ENCODE measurements at places on chromosomes 5 and 9.
A peak's percentile ranks its signal among the peaks of the same experiment; 100 is the strongest.

DNA sequence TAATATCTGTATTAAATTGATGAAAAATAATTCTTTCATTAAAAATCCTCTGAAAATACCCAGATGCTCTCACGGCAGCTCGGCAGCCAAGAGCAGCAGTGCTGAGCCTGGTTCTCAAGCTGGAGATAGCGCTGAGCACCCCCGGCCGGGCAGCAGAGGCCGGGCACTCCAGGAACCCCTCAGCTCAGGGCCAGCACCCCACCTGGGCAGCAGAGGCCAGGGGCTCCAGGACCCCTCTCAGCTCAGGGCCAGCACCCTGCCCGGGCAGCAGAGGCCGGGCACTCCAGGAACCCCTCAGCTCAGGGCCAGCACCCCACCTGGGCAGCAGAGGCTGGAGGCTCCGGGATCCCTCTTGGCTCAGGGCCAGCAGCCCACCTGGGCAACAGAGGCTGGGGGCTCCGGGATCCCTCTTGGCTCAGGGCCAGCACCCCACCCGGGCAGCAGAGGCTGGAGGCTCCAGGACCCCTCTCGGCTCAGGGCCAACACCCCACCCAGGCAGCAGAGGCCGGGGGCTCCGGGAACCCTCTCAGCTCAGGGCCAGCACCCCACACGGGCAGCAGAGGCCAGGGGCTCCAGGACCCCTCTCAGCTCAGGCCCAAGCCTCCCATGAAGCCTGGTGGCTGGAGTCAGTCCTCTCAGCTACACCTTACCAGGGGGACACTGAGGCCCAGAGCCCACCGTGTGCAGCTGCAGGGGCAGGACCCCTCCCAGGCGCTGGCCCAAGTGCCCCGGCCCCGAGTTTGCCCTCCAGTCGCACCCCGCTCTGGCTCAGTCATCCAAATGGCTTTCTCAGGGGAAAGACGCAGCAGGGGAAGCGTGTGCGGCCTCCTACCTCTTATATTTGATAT lies 21.7 kb downstream of the CLPTM1L start:
- DNase-seq: no peak

GRCh38 chr5:11143456-11144267 lies 382.6 kb upstream of the DAP start:
- no peak for DNase-seq

GRCh38 chr9:124894035-124894740 lies 32.3 kb downstream of the ARPC5L start:
- no peak for DNase-seq

GRCh38 chr5:9348401-9348996 lies 197.4 kb downstream of the SEMA5A start:
- DNase-seq: peak; percentile 48

DNA sequence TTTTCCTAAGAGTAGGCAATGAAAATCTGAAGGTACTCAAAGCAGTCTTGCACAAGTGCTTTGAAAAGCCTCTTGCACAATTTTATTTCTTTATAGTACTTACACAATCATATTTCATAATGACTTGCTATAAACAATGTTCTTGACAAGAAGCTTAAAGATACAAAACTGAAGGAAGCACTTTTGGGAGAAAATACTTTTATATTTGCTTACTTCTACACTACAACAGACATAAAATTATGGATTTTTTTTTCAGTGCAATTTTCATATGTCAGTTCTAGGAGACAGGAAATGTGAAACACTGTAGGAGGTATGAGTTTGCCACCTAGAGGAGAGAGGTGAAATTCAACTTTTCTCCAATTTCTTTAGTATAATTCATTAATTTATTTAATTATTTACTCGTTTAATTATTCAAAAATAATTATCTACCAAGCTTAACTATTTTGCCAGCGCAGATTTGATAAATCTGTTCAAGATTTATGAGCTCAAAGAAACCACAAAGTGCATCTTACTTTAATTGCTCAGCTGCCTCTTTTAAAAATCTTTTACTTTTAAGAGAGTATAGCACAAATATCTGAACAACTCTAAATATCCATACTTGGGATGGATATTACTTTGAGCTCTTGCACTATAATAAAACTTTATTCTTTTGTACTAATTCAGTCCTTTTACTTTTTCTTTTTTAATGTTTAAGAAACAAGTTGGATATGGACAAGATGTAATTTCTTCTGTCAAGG lies 29.0 kb upstream of the CDKN2B start:
- no peak for DNase-seq

GRCh38 chr5:143192191-143192900 lies 211.1 kb downstream of the NR3C1 start:
- no peak for DNase-seq

DNA sequence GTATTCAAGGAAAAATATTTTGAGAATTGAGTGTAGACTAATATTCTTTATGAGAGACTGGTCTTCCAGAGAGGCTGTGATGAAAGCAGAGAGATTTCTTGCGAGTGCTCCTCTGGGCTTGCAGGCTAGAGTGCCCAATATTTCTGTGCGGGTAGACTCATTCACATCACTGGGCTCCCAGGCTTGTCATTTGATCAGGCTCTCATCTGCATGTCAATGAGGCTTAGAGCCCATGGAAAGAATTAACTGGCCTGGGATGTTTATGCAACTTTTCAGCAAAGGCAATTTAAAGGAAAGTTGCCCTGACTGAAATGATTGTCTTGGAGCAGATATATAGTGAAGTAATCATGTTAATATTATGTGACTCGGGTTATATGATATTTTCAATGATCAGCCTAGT lies 42.3 kb downstream of the SNCAIP start:
- no peak for DNase-seq

GRCh38 chr5:105882956-105883481 lies 1787.7 kb downstream of the EFNA5 start:
- no peak for DNase-seq

DNA sequence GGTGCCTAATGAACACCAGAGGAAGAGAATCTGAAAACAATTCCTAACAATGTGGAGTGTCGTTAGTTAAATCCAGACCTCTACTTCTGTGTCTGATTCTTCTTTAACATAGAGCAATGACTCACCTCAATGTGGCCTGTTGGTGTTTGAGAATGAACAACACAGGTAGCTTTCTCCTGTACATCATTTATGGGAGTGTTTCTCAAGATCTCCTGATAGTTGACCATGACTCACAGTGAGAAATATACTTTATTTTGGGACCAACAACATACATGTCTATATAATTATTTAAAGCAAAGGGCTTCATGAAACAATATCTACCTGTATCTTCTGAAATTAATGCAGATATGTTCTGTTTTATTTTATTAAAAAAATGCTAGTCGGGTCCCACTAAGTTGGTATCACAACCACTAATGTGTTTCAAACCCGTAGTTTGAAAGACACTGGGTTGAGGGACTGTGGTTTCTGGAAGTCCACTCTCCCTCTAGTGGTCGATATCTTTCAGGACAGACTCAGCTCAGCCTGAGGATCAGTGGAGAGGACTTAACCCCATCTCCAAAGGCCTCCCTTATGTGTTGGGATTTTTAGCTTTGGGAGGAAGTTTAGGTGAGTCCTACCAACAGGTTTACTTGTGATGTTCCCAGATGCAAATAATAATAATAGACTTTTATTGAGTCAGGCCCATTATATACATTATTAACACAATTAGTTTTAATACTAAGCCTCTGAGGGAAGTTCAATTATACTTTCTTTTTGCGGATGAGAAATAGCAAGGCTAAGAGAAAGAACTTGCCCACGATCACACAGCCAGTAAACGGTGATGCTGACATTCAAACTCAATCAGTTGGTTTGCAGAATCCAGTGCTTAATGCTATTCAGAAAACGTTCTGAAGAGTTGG lies 70.0 kb upstream of the KLF9 start:
- DNase-seq: peak; percentile 77

DNA sequence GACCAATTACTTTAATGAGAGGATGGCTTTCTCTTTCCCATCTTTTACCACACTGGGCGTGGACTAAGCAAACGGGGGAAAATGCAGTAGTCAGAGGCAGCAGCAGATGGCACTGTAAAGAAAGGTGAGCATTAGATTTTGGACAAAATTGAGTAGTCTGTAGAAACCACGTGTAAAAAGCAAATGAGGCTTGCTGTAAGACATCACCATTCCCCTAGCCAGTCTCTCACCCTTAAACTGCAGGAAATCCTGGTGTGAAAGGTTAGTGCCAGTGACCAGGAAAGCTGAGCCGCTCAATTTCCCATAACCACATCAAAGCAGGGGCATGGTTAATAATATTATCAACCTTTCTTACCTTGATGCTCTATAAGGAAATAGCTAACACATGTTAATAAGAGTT lies 31.8 kb downstream of the SPATA31C2 start:
- DNase-seq: peak; percentile 31

DNA sequence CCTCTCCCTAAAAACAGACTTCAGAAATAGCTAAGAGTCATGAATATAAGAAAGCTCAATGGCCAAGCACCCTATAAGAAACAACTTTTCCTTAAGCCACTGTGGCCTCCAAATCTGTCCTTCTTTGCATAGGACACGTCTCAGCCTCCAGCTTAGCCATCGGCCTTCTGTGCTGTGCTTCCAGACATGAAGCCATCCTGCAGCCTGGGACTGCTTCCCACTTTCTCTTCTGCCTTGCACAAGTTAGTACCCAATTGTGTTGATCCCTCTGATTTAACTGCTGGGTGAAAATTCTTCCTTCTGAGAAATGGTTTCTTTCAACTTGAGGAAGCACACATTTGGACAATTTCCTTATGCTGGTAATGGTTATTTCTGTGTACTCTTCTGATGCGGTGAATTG lies 334.7 kb downstream of the MARCHF11 start:
- DNase-seq: no peak

DNA sequence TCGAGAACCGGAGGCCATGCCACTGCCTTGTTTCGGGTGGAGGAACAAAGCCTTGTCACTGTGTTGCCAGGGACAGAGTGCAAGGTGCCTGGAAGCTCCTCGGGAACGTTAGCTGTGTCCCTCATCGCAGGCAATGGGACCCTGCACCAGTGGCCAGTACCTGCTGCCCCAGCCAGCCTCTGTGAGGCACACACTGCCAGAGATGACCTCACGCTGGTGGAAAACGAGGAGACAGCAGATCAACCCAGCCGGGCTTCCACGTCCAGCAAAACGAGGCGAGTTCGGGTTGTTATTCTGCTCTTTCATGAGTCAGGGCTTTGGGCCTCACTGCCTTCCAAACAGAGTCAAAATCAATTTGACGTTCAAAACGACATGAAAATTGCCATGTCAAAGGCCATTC lies 104.1 kb downstream of the ADAMTS2 start:
- no peak for DNase-seq

GRCh38 chr5:42640835-42641234 lies 115.8 kb upstream of the CCDC152 start:
- DNase-seq: no peak

DNA sequence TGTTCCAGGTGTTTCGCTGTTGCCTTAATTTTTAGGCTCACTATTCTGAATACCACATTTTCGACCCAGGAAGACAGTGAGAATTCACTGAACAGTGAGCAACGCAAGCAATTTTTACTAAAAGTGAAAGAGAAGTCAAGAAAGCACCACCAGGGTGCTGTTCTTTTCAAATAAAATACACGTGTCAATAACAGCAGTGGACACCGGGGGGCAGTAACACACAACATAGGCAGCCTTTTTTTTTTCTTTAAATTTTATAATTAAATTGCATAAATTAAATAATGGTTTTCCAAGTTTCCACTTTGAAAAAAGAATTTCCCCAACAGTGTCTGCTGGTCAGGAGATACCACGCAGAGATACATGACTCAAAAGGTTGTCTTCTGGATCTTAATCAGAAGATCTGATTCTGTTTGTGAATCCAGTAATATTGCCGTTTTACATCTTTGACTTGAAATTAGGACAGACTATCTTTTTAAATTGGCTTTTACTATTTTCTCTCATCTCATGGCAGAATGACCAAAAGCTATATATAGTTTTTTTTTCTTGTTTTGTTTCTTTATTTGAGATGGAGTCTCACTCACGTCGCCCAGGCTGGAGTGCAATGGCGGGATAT lies 47.1 kb upstream of the SH3GL2 start:
- peak; percentile 53 for DNase-seq

DNA sequence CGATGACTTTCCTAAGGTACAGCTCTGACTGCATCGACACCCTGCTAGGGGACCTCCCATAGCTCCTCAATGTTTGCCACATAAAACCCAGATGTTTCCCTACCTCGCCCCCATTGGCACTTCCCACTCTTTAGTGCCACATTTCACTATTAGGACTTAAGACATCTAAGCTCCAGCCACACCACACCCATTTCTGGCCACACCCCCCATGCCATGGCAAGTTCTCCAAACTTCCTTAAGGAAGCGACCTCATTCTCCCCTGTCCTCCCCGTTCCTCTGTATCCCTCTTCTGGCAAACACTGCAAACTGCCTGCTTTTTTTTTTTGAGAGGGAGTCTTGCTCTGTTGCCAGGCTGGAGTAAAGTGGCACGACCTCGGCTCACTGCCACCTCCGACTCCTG lies 62.9 kb downstream of the USP20 start:
- peak; percentile 33 for DNase-seq

DNA sequence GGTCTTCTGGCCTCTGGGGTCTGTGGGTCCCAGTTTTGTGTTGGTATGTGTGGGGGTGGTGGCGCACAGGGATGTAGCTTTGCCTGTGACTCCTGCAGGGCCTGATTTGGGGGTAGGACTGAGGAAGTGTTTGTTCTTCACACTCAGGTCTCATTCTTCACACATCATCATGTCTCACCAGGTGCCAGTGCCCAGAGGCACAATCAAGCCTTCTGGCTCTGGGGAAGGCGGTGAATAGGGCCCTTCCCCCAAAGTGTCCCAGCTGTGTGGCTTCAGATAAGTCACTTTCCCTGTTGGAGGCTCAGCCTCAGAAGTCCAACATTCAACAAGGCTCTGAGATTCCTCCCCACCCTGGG lies 5.1 kb downstream of the DBN1 start:
- no peak for DNase-seq

DNA sequence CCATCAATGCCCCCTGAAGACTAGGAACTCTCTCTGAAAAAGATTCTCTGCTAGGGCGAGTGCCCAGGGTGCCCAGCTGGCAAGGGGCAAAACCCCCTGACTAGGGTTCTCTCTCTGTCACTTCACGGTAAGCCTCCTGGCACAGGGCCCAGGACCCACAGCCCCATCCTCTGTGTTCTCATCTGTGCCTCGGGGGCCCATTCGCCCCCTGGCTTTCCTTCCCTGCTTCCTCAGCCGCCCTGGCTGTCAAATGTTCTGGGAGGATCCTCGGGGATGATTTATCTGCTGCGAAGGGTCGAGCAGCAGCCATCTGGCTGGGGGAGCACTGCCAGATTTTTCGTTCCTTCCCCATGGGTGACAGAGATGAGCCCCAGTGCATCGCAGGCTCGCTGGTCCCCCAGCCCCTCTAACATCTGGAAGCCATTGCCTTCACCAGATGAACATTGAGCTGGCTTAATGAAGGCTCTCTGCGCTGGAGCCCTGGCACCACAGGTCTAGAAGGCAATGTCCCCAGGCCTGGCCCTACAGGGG lies 24.2 kb downstream of the HMCN2 start:
- no peak for DNase-seq

- DNase-seq: peak; percentile 64
These were observed 94.6 kb downstream of the ALDH1A1 start for GRCh38 chr9:72858089-72858912.

DNA sequence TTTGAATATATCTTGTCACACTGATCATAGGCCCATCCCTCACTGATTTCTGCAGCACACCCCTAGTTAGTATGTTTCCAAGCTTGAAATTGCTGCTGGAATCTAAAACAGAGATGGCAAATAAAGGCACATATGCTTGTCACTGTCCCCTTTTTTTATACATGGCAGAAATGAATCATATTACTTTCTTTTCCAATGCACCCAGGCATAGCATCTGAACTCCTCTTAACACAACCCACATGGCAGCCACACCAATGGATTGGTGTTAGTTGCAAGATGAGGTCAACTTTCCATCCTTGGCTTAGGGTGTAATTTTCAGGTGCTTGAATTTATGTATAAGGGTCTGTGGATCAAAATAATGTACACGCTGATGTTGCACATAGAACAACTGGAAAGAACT lies 473.8 kb upstream of the ZNF608 start:
- DNase-seq: no peak

GRCh38 chr9:23123048-23123632 lies 676.5 kb downstream of the DMRTA1 start:
- DNase-seq: peak; percentile 7

Measured in AG08396 (cell line).